Stimulated activated naive CD4-positive, alpha-beta T cell treated with Interleukin-2 at 50 U/mL for 16 hours (primary cell): ENCODE measurements at places on chromosomes 13 and 19.

DNA sequence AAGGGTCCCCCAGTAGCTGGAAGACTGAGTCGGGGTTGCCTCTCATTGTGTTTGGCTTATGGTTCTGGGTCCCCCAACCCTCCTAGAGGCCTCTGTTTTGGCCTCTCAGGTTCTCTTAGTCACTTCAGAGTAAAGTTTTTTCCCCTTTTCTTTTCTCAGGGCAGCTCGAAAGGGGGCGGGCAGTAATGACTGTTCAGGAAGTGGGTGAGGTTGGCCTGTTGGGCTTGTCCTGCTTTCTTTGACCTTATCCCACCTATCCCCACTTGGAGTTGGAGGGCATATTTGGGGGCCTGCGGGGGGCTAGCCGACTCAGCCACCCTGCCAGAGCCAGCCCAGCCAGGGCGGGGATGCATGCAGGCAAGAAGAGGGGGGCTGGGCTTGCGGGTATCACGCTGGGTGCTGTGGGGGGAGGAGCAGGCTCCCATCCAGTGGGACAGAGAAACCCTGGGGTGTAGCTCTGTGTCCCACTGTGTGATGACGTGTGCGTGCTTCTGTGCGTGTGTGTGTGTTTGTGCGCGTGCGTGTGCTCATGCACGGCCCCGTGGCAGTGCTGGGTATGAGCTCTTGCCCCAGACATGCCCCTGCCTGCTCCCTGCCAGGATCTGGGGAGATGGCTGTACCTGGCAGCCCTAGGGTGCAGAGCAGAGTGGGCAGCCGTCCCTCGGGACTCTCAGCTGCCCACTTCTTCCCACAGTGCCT lies 1.4 kb downstream of the CIC start:
- DNase-seq, result peak; percentile 72

DNA sequence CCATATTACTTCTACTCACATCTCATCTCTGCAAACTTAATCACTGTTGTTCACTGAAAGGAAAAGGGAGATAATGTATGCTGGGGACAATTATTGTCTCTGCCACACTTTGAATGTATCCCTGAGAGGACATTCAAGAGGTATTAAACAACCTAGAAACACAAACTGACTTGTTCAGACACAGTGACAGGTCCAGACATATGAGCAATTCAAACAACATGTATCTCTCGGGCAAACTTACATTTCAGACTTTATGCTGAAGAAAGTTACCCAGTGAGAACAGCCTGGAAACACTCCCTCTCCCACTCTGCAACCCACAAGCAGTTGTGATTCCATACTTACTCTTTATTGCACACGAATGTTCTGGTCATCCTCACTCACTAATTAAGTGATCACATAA lies 968.7 kb upstream of the SLC10A2 start:
- no peak for DNase-seq

DNA sequence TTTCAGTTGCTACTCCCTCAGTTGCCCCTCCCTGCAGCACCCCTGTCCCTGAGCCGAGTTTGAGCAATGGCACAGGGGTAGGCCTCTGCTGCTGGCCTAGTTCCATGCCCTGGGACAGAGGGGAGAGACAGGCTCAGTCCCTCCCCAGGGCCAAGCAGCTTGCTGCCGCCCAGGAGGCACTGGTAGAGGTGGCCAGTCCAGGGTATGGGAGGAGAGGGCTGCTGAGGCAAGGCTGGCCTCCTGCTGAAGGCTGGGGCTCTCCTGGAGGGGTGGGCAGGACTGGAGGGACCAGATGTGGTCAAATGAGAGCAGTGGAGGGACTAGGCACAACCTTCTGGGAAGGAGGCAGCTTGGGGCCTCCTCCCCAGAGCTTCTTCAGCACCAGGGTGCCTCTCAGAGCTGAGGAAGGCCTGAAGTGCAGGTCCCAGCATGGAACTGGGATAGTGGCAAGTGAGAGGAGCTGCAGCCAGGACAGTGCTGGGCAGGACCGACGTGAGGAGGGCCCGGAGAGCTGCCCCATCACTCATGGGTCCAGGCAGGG lies 29.8 kb upstream of the VSTM2B start:
- DNase-seq, result no peak

DNA sequence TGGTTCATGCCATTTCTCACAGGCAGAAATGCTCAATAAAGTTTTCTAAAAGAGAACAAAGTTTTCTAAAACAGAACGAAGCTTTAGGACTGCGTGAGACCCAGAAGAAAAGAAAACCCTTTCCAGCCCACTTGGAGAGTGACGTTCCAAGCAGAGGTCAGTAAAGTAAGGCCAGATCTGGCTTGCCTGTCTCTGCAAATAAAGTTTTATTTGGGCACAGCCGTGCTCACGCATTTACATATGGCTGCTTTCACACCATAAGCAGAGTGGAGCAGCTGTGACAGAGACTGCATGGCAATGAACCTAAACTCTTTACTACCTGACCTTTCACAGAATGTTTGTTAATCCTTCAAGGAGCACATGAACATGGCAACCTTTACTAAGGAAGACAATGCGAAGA lies 23.6 kb downstream of the IRS2 start:
- no peak for DNase-seq

- DNase-seq, result no peak
These were observed 30.8 kb downstream of the SHANK1 start for GRCh38 chr19:50688766-50689165.

DNA sequence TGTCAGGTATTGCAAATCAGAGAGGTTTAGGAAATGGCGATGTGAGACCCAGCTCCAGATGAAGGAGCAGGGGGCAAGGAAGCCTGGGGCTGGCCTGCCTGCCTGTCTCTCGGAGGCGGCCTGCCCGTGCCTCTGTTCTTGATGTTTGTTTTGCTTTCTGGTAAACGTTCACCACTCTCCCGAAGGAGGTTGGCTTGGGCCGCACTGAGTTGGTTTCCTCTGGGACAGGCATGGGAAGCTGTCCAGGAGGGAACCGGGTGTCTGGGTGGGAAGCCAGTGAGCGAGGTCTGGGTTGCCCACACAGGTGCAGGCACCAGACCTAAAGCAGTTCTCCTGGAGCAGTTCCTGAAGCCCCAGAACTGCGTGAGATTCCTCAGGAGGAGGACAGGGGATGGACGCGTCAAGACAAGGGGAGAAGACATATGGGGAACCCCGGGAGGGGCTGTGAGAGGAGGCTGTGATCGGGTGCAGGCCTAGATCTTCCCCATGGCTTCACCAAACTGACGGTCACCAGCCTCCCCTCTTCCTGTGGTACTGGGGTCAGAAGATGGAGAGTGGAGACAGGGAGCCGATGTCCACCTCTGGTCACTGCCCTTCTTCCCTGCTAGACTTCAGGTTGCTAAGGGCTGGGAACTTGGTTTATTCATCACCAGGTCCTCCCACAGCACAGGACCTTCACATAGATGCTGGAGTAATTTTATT lies 15.2 kb downstream of the COL4A2 start:
- no peak for DNase-seq

- no peak for DNase-seq
These were observed 79.1 kb downstream of the B3GLCT start for GRCh38 chr13:31278869-31279268.

- no peak for DNase-seq
These were observed 230.8 kb downstream of the DLEU7 start for GRCh38 chr13:50612717-50613116.

DNA sequence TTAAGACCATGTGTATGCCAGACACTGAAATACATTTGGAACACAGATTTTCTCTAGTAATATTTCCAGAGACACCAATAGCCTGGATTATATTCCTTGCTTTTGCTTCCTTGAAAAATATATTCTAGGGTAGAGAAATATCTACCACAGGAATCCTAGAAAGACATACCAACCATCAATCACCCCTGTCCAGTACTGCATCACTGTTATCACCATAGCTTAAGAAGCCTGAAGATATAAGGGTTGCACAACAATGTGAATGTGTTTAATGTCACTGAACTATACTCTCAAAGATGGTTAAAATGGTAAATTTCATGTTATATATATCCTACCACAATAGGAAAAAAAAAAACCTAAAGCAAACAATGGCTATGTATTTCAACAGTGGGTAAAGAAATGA lies 163.6 kb downstream of the DIAPH3 start:
- no peak for DNase-seq
